ENCODE measurements at places on chromosomes 3 and 15.

GRCh38 chr3:9308298-9308990 lies 54.4 kb upstream of the THUMPD3 start:
- no peak for DNase-seq

GRCh38 chr15:70418943-70419342 lies 321.2 kb upstream of the TLE3 start:
- DNase-seq: no peak

GRCh38 chr3:178785961-178786360 lies 249.7 kb downstream of the KCNMB2 start:
- DNase-seq: no peak

DNA sequence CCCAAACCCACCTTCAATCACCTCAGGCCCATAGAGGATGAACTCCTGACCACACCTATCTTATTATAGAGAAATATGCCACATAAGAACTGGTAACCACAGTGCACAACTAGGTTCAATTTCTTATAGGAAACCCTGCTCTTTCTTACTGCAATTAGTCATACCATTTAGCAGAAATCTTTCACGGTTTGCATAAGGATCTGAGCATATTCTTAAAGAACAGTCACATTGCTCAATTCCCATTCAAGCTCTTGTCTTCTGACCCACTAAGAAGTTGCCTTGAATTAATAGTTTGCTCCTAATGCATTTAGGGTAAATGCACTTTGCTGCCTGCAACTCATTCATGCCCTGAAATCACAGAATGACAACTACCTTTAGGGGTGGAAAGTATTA lies 9.2 kb downstream of the ERC2 start:
- DNase-seq: no peak

GRCh38 chr3:12620305-12620704 lies 43.6 kb downstream of the RAF1 start:
- no peak for DNase-seq

DNA sequence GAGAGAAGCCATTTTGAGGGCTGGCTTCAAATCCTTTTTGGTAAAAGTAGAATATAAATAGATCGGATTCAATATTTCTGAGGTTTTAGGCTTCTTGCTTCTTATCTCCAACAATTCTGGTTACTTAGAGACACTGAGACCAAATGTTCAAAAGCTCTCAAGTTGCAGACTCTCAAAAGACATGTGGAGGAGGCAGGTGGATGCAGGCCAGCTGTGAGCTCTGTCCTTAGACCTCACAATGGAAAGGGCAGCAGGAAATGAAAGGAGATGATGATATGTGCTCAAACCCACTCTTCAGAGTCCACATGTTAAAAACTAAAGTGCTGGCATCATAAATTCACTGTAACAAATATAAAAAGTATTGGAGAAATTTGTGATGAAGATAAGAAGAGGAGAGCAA lies 424.9 kb upstream of the ALCAM start:
- no peak for DNase-seq

- peak; percentile 78 for DNase-seq
These were observed 205.9 kb upstream of the IGF1R start for GRCh38 chr15:98442379-98442833.

DNA sequence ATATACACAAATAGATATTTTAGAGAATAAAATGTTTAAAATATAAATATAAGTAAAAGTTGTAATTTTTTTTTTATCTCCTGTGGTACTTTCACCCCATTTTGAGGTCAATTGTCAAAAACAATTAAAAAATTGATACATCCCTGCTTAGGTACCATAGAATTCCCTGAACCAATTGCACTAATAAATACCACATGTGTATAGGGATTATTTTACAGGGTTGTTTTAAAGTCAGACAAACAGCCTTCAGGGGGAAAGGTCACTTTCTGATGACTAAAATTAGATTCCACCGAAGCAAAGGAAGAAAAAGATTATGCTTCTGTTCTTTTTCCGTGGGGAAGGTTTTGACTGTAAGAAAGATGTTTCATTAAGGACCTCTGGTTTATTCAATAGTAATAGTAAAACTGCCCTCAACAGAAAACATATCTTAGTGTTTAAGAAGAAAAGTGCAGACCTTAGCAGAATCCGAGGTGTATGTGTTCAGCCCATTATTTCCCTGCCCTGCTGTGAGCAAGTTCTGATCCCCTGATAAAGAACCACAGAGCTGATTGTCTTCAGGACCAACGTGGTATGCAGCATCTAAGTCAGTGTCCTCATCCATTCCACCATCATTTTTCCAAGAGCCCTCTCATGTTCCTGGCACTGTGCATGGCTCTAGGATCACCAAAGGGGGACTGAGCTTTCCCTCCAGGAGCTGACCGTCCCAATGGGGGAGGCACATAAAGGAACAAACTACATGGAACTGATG lies 132.9 kb upstream of the IL12A start:
- no peak for DNase-seq

GRCh38 chr3:129469026-129469425 lies 29.0 kb downstream of the IFT122 start:
- no peak for DNase-seq

DNA sequence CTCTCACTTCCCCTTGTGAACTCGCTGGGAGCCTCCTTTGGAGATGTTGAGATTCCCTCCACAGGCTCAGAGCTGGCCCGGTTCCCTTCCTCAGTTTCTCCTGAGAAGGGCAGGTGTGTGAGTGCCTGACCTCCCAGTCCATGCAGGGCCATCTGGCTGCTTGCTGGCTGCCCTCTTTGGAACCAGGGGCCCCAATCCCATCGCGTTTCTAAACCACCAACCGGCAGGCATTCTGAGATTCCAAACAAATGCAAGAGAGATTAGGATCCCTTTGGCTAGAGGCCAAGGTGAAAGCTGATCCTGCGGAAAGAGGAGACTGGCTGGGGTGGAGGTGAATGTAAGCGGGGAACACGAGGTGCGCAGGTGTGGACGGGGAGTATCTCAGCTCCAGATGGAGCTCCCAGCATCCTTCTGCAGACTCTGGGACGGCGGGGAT lies 2.9 kb upstream of the PRRT3 start:
- no peak for DNase-seq

GRCh38 chr3:153760948-153761347 lies 360.2 kb upstream of the ARHGEF26 start:
- DNase-seq: no peak

GRCh38 chr15:45468294-45468693 lies 54.3 kb downstream of the SLC30A4 start:
- DNase-seq: no peak

DNA sequence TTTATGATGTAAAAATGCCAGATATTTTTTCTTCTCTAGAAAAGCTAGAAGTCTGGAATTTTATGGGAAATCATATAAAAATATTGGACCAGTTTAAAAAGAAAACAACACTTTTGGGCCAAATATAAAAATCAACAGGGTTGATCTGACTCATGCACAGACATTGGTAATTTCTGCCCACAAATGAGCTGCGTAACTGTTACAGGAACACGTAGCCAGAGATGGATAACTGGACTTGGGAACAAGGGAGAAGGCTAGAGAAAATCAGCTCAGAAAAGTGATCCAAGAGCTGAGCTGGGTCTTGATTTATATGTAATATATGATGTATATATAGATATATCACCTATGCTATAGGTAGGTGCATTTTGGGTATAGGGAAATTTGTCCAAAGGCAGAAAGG lies 36.8 kb upstream of the NAALADL2 start:
- no peak for DNase-seq

GRCh38 chr15:92068121-92068520 lies 214.6 kb downstream of the SLCO3A1 start:
- DNase-seq: no peak

DNA sequence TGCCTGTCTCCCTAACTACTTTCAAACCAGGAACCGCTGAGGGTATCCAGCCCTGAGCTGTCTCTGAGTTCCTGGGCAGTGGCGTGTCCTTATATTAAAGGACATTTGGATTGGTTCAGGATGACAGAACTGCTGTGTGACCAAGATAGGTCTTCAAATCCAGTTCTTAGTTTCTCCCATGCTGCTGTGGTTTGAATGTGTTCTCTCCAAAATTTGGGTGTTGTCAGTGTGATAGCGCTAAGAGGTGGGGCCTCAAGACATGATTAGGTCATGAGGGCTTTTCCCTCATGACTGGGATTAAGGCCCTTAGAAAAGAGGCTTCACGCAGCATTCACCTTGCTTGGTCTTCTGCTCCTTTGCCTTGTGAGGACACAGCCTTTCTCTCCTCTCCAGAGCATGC lies 376.5 kb upstream of the TPM1 start:
- no peak for DNase-seq

DNA sequence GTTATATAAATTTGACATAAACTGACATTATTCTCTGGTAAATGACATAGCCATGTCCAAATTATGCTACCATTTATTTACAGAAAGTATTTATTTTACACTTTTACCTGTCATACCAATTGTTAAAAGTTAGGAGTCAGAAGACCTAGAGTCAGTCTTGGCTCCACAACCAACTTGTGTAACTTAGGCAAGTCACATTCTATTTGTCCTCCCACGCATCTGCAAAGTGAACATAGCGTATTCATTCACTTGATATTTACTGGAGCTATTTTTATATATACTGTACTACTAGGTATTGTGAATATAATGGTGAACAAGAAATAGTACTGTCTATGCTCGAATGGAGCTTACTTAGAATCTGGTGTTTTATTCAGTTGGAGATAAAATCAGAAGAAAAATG lies 78.7 kb downstream of the ZNF280D start:
- no peak for DNase-seq

- no peak for DNase-seq
These were observed 237.1 kb upstream of the GOLGA6L4 start for GRCh38 chr15:83998486-83998885.

DNA sequence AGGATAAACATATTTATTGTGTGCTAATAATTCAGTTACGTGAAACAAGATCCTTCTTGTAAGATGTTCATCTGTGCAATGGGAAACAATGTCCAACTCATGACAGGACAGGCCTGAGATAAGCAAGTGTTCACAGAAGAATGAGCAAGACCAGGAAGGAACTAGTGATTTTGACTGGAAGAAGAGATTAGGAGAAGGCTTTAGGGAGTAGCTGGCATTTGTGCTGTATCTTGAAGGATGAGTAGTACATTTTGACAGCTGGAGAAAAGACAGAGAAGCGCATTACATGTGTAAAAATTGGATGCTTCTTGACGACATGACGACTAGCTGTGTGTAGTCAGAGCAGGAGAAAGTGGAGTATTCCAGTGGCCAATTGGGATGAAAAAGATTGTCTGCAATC lies 48.4 kb downstream of the GBE1 start:
- DNase-seq: no peak

GRCh38 chr15:50353975-50354837 lies 792 bp downstream of the GABPB1 start:
- peak; percentile 68 for DNase-seq

DNA sequence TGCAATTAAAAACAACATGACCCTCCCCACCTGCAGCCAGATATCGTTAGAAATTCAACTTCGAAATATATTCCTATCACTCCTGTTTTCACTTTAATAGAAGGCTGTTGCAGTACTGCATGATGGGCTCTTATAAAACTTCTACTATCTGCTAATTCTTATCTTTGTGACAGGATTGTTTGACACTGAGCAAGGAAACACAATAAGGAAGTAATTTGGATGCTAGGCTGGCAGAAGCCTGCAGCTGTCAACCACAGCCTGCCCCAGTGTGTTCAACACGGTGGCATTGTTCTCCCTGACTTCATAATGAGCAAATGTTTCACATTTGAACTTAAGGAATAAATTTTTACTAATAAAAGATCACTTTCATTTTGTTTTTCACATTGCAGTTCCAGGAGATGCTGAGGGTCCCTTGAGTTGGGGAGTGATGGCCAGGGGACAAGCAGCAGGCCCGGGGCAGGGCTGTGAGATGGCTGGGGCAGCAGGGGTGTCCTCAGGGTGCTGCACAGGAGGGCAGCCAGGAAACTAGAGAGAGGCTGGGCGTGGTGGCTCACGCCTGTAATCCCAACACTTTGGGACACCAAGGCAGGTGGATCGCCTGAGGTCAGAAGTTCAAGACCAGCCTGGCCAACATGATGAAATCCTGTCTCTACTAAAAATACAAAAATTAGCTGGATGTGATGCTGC lies 64.8 kb upstream of the SEC61A1 start:
- no peak for DNase-seq

DNA sequence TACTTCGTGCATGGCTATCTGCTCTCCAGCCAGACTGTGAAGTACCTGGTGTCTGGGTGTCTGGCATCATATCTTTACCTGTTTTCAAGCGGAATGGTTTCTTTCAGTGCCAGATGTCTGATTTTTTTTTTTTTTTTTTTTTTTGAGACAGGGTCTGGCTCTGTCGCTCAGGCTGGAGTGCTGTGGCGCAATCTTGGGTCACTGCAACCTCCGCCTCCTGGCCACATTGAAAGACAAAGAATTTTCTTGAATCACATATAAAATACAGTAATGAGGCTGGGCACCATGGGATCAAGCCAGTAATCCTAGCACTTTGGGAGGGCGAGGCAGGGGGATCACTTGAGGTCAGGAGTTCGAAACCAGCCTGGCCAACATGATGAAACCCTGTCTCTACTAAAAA lies 2.8 kb upstream of the MESP1 start:
- DNase-seq: no peak

- no peak for DNase-seq
These were observed 281.4 kb downstream of the ADAMTS17 start for GRCh38 chr15:100060276-100060926.

DNA sequence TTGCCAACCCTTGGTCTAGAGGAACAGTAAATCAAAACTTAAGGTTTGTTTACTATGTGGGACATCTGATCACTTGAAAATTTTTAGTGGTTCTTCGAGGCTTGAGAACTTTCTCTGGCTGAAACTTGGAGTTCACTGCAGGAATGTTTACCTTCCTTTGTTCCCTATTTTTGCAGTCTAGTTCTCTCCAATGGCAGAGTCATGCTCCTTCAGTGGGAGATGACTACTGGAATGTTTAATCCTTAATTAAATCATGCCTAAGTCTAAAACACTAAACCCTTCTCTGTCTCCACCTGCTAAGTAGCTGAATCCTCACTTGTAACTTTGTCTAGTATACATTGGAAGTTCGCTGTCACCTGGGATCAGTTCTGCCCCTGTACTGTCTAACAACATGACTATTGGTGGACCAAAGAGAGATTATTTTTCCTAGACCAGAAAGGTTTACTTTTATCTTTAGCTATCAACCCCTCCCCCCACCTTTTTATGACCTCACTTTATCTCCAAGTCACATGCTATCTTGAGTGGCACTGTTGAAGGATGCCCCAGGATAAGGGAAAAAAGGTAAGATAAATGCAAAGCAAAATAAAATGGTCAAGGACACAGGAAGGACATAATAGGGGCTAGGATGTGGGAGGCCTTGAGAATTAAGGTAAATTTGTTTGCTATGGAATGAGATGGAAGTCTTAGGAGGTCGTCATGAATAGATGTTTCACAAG lies 1.2 kb upstream of the ZNF609 start:
- no peak for DNase-seq

GRCh38 chr15:78321041-78321570 lies 19.0 kb upstream of the CRABP1 start:
- DNase-seq: no peak
